Stimulated activated CD4-positive, alpha-beta T cell treated with anti-CD3 and anti-CD28 coated beads, Interleukin-1b, Interleukin-23, amount 100 ng/mL, for 1 hour (primary cell): ENCODE measurements at places on chromosomes 7 and 10.

DNA sequence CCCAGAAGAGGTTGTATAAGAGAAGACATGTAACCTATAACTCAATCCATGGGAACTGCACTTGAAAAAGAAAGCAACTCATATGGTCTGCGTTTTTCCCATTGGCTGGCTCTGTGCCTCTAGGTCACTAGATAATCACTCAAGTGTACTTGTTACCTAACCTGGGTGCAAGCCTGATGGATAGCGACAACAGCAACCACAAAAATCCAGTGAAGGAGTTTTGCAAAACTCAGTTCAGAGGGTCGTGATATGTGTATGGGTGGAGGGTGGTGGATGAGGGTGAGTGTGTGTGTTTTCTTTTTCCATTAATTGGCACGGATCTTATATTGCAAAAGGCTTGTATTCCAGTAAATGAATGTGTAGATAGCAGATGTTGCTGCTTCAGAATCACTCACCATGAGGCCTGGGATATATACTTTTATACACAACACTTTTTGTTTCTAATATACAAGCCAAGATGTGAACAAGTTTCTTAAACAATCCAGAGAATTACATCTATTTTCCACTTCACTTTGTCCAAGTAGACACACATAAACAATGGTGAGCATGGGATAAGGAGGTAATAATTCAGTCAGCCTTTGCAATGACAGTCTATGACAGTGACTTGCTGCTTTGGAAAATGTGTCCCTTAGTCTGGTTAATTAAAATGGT is 286.9 kb upstream of the DKK1 start:
- DNase-seq: no peak

GRCh38 chr10:31601136-31601535 is 282.1 kb downstream of the ZEB1 start:
- no peak for DNase-seq

DNA sequence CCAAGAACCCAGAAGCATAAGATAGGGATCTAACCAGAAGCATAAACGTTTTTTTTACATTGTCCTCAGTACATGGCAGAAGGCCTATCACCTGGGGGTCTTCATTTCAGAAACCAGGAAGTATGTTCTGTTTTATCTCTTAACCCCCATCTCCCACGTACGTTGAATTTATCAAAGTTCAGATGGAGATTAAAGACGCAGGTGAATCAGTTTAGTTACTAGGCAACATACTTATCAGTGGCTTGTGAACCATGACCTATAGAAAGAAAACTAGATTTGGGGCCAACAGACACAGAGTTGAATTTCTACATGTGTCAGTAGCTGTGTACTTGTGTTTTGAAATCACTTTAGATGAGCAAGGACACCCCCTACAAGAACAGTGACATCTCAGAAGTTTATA is 122.7 kb downstream of the GPR158 start:
- DNase-seq: no peak

- DNase-seq: no peak
Measured at GRCh38 chr7:69367780-69368179, 230.5 kb upstream of the AUTS2 start.

- DNase-seq: no peak
Measured at GRCh38 chr7:118111347-118111746, 72.6 kb upstream of the LSM8 start.

DNA sequence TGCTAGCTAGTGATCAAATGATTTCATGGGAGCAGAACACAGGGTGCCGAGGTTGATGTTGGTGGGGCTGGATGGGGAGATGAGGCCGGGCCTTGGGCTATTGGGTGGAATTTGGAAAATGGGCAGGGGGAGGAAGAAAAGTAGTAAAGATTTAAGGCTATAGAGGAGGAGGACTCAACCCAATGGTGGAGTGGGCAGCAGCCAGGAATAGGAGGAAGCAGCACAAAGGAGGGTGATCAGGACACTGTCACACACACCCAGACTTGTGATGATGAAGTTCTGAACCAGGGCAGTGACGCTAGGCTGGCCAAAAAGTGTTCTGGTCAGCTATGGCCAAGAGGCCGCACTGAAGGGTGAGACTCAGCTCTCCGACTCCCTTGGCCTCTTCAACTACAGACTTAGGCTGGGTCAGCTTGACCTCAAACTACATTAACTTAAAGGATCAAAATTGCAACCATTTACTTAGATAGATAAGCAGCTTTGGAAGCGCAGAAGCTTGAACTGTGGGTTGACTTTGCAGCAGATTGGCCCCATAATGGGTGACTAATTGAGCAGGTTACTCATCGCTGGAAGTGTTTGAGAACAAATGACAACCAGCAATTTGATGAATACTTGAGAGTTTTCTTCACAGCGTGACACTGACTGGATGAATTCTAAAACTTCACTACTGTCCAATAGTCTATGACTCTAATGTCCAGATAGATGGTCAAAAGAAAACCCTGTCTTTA is 29.4 kb upstream of the GPR26 start:
- DNase-seq: no peak

DNA sequence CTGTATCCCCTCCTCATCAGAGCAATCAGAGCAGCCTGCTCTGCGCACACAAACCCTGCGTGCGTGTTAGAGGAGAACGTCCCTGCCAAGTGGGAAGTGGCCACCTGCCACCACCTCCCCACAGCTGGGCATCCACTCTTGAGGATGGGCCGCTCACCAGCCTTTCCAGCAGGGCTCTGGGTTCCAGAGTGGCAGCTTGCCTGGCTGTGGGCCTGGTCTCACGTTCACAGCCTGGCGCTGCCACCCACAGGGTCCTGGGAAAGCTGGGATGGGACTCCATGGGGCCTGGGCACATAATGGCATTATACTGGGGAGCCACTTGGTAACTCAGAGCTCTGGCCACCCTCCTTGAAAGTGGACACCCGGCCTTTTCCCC is 151.1 kb upstream of the PPP2R2D start:
- no peak for DNase-seq

- DNase-seq: no peak
Measured at GRCh38 chr10:13633689-13634088, 46.9 kb downstream of the PRPF18 start.

DNA sequence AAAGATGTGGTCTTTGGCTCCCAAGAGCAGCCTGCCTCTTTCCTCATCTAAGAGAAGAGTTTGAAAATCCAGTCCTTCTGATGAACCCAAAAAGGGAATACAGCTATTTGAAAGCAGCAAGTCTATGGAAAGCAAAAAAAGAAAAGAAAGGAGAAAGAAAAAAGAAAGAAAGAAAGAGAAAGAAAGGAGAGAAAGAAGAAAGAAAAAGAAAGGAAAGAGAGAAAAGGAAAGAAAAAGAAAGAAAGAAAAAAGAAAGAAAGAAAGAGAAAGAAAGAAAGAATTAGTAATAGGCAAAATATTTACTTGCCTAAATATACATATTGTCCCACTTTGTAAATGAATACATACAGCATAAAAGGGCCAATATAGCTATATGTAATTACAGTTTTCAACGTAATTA is 89.0 kb downstream of the SEMA3D start:
- DNase-seq: no peak

GRCh38 chr10:78176320-78177317 is 143.0 kb downstream of the RPS24 start:
- DNase-seq: no peak

DNA sequence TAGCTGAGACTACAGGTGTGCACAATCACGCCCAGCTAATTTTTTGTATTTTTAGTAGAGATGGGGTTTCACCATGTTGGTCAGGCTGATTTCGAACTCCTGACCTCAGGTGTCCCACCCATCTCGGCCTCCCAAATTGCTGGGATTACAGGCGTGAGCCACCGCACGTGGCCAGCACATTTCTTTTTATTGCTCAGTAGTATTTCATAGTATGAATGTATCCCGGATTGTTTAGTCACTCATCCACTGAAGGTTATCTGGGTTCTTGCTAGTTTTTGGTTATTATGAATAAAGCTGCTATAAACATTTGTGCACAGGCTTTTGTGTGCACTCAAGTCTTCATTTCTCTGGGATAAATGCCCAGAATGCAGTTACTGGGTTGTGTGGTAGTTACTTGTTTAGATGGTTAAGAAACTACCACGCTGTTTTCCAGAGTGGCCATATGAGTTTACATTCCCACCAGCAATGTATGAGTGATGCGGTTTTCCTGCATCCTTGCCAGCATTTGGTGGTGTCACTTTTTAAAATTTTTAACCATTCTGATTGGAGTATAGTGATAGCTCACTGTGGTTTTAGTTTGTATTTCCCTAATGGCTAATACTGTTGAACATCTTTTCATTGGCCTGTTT is 275.8 kb upstream of the LYZL1 start:
- no peak for DNase-seq

DNA sequence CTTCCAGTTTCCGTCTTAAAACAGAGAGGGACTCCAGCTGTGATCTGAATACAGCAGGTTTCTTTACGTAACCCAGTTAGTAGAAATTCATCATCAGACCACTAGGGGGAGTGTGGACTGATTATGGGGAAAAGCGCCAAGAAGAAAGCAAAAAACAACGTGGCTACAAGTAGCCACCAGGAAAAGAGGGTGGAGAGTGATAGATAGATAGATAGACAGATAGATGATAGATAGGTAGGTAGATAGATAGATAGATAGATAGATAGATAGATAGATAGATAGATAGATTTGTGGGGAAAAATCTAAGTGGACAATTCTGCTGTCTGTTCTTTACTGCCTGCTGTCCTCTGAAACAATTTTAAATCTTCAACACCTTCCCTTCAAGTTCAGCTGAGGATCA is 12.7 kb upstream of the AKR1B10 start:
- DNase-seq: no peak

DNA sequence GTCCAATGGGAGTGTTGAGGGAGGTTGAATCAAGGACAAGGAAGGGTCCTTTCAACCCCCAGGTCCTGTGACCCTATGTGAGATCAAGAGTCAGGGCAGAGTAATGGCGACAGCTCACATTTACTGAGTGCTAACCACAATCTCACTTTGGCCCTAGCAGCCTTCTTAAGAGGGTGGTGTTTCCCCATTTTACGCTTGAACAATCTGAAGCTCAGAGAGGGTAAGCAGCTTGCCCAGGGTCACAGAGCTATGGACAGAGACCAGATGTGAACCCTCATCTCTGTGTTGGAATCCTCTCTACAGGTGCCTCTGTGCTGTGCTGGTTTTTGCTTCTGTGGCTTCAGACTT is 102.0 kb downstream of the GRK5 start:
- no peak for DNase-seq

DNA sequence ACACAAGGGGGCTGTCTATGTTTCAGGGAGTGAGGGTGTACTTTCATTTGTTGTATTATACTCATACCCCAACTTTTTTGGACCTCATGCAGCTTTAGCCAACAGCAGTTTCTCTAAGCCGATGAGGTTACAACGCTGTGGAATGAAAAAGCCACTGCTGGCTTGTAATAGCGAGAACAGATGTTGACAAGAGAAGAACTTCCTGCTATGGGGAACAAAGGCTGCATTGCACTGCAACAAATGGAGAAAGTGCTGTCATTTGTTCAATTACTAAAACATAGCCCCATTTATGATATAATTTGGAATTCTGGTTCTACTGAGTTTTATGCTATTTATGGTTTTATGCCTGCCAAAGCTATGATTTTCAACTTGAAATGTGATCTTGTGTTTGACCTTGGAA is 104.2 kb upstream of the TMEM72 start:
- no peak for DNase-seq

DNA sequence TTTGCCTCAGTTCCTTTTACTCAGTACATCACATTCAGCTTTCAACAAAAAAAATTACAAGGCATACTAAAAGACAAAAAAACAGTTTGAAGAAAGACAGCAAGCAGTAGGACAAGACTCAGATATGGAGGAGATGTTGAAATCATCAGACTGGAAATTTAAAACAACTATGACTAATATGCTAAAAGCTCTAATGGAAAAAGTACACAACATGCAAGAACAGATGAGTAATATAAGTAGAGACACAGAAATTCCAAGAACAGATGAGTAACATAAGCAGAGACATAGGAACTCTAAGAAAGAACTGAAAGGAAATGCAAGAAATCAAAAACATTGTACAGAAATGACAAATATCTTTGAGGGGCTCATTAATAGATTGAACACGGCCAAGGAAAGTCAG is 402.6 kb downstream of the NEBL start:
- no peak for DNase-seq

DNA sequence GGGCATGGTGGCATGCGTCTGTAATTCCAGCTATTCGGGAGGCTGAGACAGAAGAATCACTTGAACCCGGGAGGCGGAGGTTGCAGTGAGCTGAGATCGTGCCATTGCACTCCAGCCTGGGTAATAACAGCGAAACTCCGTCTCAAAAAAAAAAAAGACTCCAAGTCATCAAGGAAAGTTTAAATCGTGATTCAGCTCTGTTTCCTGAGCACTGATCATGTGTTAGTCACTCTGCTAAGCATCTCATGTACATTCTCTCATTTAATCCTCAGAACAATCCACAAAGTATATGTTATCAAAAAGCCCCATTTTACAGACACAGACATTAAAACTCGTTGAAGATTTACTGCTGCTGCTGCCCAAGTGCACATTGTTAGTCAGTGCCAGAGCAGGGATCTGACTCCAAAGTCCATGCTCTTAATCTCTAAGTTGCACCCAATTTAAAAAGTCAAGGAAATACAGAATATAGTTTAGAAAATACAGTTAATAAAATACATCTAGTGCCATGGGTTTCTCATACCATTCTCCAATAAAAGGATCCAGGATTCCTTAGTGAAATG is 6.2 kb downstream of the PIK3AP1 start:
- no peak for DNase-seq

DNA sequence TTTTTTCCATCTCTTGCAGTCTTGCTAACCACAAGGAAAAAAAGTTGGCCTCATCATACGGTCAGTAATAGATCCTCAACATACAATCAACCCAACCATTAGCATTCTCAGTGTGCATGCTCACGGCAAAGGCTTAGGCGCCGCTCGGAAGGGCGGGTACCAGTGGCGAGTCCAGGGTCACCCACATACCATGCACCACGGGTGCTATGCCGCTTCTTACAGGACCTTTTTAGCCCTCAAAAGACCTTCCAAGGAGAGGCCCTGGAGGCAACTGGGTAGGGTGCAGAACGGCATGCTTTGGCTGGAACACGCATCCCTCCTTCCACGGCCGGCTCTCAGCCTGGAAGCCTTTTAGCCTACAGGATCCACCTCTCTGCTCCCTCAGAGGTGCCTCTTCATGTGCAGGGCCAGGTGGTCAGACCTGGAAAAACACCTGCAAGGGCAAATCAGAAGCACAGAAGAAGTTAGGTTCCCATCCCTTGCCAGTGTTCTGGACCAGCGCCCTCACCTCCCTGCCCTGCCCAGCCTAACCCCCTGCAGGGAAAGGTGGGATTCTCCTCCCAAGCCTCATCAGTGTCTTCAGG is 5.8 kb downstream of the KLF6 start:
- no peak for DNase-seq
